ENCODE measurements at places on chromosomes 4 and X.

GRCh38 chr4:88747351-88747750 lies 49.7 kb upstream of the NAP1L5 start:
- H3K4me1 ChIP-seq: no peaks in the 10 kb centered on the region
- H3K27ac ChIP-seq: no peak overlapping the region
- H3K36me3 ChIP-seq: no peaks in the 10 kb centered on the region

- no peak overlapping the region for H3K4me3 ChIP-seq
- H3K4me1 ChIP-seq: no peaks in the 10 kb centered on the region
- no peak overlapping the region for H3K27ac ChIP-seq
- no peaks in the 10 kb centered on the region for H3K36me3 ChIP-seq
- H3K27me3 ChIP-seq: peaks cover 2% of the 10 kb centered on the region
Measured at GRCh38 chr4:14264437-14264836, 636.9 kb upstream of the BOD1L1 start.

DNA sequence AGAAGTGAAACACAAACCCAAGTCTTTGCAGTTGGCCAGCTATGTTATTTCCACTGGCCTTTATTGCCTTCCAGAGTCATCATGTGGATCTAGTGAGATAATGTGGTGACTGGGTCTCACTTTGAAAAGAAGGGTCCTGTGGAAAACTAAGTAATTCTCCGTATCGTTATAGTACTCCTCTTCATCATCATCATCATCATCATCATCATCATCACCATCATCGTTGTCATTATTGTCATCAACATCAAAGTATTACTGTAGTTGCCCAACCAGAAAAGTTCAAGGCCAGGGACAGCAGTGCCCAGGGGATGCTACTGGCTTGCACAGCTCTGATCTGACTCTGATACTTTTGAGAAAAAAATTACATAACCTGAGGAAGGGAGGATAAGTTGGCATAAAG lies 295.6 kb upstream of the F9 start:
- H3K4me1 ChIP-seq: no peaks in the 10 kb centered on the region
- no peak overlapping the region for H3K27ac ChIP-seq
- H3K27me3 ChIP-seq: no peaks in the 10 kb centered on the region
- H3K36me3 ChIP-seq: no peaks in the 10 kb centered on the region
- H3K4me3 ChIP-seq: no peak overlapping the region

- H3K36me3 ChIP-seq: no peaks in the 10 kb centered on the region
- peak; percentile 27 for DNase-seq
- H3K27me3 ChIP-seq: peaks cover 8% of the 10 kb centered on the region
- peak overlapping the region; percentile 78 for H3K27ac ChIP-seq
Measured at GRCh38 chrX:40473460-40474204, 107.1 kb upstream of the ATP6AP2 start.

- no peak for DNase-seq
- no peaks in the 10 kb centered on the region for H3K4me1 ChIP-seq
- no peak overlapping the region for H3K4me3 ChIP-seq
- H3K27me3 ChIP-seq: no peaks in the 10 kb centered on the region
- no peaks in the 10 kb centered on the region for H3K36me3 ChIP-seq
Measured at GRCh38 chr4:12674184-12674583, 810.0 kb downstream of the RAB28 start.

- H3K4me3 ChIP-seq: no peak overlapping the region
- peaks cover 2% of the 10 kb centered on the region for H3K27me3 ChIP-seq
- H3K4me1 ChIP-seq: no peaks in the 10 kb centered on the region
Measured at GRCh38 chrX:139018436-139018835, 306.9 kb upstream of the FGF13 start.

- H3K27ac ChIP-seq: no peak overlapping the region
- H3K4me3 ChIP-seq: no peak overlapping the region
- H3K4me1 ChIP-seq: peaks cover 15% of the 10 kb centered on the region
- no peaks in the 10 kb centered on the region for H3K36me3 ChIP-seq
- DNase-seq: no peak
Measured at GRCh38 chrX:37818031-37818430, 29.3 kb downstream of the DYNLT3 start.

- H3K27me3 ChIP-seq: no peaks in the 10 kb centered on the region
- peaks cover 14% of the 10 kb centered on the region for H3K4me1 ChIP-seq
- DNase-seq: no peak
- no peak overlapping the region for H3K4me3 ChIP-seq
- H3K36me3 ChIP-seq: no peaks in the 10 kb centered on the region
- no peak overlapping the region for H3K27ac ChIP-seq
Measured at GRCh38 chrX:37800717-37801116, 20.9 kb downstream of the CYBB start.

- H3K27ac ChIP-seq: no peak overlapping the region
- no peaks in the 10 kb centered on the region for H3K27me3 ChIP-seq
- no peak for DNase-seq
- H3K36me3 ChIP-seq: no peaks in the 10 kb centered on the region
Measured at GRCh38 chr4:111128327-111128726, 505.4 kb upstream of the PITX2 start.

GRCh38 chr4:24763631-24764297 lies 31.6 kb upstream of the SOD3 start:
- peaks cover 2% of the 10 kb centered on the region for H3K27me3 ChIP-seq
- H3K27ac ChIP-seq: no peak overlapping the region
- DNase-seq: no peak
- H3K36me3 ChIP-seq: no peaks in the 10 kb centered on the region
- H3K4me3 ChIP-seq: no peak overlapping the region
- H3K4me1 ChIP-seq: no peaks in the 10 kb centered on the region

GRCh38 chr4:125991398-125991797 lies 676.6 kb downstream of the FAT4 start:
- no peaks in the 10 kb centered on the region for H3K36me3 ChIP-seq
- no peak for DNase-seq

DNA sequence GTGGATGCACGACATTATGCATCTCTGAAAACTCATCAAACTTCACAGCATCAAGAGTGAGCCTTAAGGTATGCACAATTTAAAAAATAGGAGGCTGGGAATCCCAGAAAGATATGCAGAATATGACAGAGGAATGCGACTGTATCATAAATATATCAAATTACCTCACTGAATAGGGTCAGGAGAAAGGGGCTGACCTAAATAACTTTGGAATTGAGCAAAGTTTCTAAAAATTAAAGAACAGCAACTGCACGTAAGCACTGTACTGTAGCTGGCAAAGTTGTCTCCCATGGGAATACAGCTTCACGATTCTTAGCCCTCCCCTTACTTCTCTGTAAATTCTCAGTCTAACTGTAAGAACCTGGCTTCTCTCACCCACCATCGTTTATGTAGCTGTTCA lies 397.4 kb upstream of the ZFP42 start:
- no peaks in the 10 kb centered on the region for H3K4me1 ChIP-seq
- no peak overlapping the region for H3K27ac ChIP-seq
- no peaks in the 10 kb centered on the region for H3K27me3 ChIP-seq
- DNase-seq: no peak
- no peaks in the 10 kb centered on the region for H3K36me3 ChIP-seq

DNA sequence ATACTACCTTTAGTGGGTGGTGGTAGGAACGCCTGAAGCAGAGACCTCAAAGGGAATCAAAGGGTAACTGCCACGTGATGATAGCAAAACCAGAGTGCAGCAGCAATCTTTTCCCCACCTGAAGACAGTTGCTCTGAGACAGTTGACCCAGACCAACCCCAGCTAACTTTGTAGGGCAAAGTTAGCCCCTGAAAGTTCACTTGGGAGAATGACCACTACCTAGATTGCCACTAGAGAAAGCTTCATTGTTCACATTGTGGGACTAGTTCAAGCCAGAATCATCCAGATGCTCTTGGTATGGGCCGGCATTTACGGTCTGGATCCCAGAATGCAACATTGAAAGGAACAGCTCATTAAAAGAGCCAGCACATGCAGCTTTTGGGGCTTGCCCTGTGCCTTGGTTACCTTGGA lies 4.1 kb downstream of the SEPTIN6 start:
- DNase-seq: no peak
- H3K4me3 ChIP-seq: peak overlapping the region; percentile 92
- peaks cover 12% of the 10 kb centered on the region for H3K36me3 ChIP-seq
- peaks cover 61% of the 10 kb centered on the region for H3K4me1 ChIP-seq

DNA sequence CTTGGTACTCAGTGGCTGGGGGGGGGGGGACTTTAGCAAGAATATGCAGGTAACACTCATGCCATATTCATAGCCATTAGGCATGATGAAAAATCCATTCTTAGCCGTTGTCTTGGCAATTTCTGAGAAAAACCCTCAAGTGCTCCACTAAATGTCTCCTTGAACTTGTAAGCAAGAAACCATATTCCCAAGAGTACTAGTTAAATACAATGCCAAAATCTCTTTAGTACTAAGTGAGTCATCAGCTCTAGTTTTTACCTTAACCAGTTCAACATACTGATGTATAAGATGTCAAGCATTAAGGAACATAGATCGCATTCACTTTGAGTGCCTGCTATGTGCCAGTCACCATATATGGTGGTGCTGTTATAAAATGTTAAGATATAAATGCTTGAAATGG lies 27.5 kb downstream of the UBE2D3 start:
- no peak overlapping the region for H3K4me3 ChIP-seq
- no peaks in the 10 kb centered on the region for H3K27me3 ChIP-seq
- peaks cover 36% of the 10 kb centered on the region for H3K4me1 ChIP-seq
- H3K36me3 ChIP-seq: peaks cover 81% of the 10 kb centered on the region

- no peak for DNase-seq
- H3K36me3 ChIP-seq: peaks cover 14% of the 10 kb centered on the region
- no peaks in the 10 kb centered on the region for H3K27me3 ChIP-seq
- H3K27ac ChIP-seq: no peak overlapping the region
- H3K4me3 ChIP-seq: no peak overlapping the region
- H3K4me1 ChIP-seq: no peaks in the 10 kb centered on the region
Measured at GRCh38 chr4:87363552-87363951, 27.4 kb downstream of the HSD17B11 start.

DNA sequence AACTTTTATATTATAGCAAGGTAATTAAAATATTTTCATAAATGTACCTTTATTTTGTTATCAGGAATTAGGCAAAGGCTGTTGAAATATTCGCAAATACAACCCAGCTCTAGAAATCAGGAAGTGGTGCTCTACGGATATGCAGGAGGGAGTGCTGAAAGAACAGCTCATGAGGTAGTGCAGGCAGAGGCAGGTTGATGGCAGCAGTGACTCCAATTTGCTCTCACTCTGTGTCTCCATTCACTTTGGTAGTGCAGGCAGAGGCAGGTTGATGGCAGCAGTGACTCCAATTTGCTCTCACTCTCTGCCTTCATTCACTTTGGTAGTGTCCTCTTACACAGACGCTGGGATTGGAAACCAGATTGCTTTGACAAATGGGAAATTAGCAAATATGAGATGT lies 277.9 kb downstream of the TRIML1 start:
- H3K27ac ChIP-seq: no peak overlapping the region
- H3K36me3 ChIP-seq: no peaks in the 10 kb centered on the region
- no peaks in the 10 kb centered on the region for H3K27me3 ChIP-seq
- H3K4me1 ChIP-seq: no peaks in the 10 kb centered on the region
- no peak overlapping the region for H3K4me3 ChIP-seq

DNA sequence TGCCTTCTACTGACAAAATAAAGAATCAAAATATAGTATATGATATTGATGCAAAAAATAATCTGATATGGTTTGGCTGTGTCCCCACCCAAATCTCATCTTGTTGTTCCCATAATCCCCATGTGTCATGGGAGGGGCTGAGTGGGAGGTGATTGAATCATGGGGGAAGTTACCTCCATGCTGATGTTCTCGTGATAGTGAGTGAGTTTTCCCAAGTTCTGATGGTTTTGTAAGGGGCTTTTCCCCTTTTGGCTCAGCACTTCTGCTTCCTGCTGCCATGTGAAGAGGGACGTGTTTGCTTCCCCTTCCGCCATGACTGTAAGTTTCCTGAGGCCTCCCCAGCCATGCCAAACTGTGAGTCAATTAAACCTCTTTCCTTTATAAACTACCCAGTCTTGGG lies 70.2 kb downstream of the TMEM165 start:
- no peak for DNase-seq
- H3K4me3 ChIP-seq: no peak overlapping the region
- peaks cover 28% of the 10 kb centered on the region for H3K36me3 ChIP-seq
- no peaks in the 10 kb centered on the region for H3K27me3 ChIP-seq
- no peak overlapping the region for H3K27ac ChIP-seq

DNA sequence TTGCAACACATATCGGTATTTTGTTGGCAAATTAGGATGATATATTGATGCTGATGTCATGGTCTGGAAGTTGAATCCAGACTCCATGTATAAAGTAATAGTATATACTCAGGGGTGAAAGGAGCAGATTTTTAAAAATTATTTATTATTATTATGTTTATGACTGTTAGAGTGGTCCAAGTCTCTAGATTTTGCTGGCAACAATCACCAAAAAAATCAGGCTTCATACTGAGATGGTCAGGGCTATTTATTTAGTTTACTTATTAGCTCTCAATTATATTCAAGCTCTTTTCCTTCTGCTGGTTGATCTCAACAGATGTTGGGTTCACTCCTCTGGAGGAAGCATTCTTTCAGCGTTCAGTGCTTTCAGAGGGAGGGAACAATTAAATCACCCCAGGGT lies 73.9 kb upstream of the VCX3B start:
- DNase-seq: no peak
- H3K27me3 ChIP-seq: no peaks in the 10 kb centered on the region
- H3K4me1 ChIP-seq: no peaks in the 10 kb centered on the region
- no peak overlapping the region for H3K4me3 ChIP-seq
- no peaks in the 10 kb centered on the region for H3K36me3 ChIP-seq

DNA sequence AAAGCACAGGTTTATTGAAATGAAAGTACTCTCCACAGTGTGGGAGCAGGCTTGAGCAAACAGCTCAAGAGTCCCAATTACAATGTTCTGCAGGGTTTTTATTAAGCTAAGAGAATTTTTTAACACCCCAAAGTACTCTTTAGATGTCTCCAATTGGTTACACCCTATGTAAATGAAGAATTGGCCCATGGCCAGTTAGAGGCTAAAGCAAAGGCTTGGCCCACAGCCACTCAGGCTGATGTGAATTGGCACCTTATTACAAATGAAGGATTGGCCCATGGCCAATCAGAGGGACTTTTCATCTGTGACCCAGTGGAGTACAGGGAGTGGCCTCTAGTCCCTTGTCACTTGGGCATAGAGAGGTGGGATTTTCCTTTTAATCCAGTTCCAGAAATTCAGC lies 30.1 kb upstream of the IQCM start:
- H3K36me3 ChIP-seq: no peaks in the 10 kb centered on the region
- no peak for DNase-seq
- H3K27me3 ChIP-seq: peaks cover 2% of the 10 kb centered on the region

DNA sequence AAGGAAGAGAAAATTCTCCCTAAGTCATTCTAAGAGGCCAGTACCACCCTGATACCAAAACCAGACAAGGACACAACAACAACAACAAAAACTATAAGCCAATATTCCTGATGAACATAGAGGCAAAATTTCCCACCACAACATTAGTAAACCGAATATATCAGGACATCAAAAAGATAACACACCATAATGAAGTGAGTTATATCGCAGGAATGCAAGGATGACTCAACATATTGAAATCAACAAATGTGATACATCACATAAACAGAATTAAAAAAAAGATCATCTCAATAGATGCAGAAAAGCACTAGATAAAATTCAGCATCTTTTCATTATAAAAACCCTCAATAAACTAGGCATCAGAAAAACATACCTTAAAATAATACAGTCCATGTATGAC lies 1844.4 kb upstream of the PCDH10 start:
- no peaks in the 10 kb centered on the region for H3K4me1 ChIP-seq

Measured in activated naive CD8-positive, alpha-beta T cell treated with anti-CD3 and anti-CD28 coated beads, Interleukin-2, amount 50 U/mL, for 24 hours (primary cell).